ENCODE measurements at places on chromosomes 5 and 9.

- H3K27me3 ChIP-seq = no peaks in the 10 kb centered on the region
- H3K27ac ChIP-seq = no peak overlapping the region
- no peak for DNase-seq
- H3K4me1 ChIP-seq = peaks cover 61% of the 10 kb centered on the region
- no peaks in the 10 kb centered on the region for H3K36me3 ChIP-seq
- H3K4me3 ChIP-seq = no peak overlapping the region
Observed at GRCh38 chr5:157611571-157612476, 36.2 kb upstream of the ADAM19 start.

- peaks cover 43% of the 10 kb centered on the region for H3K4me1 ChIP-seq
- no peak for DNase-seq
- H3K4me3 ChIP-seq = no peak overlapping the region
- H3K36me3 ChIP-seq = peaks cover 34% of the 10 kb centered on the region
- no peaks in the 10 kb centered on the region for H3K27me3 ChIP-seq
Observed at GRCh38 chr9:37212435-37212834, 92.1 kb downstream of the ZCCHC7 start.

DNA sequence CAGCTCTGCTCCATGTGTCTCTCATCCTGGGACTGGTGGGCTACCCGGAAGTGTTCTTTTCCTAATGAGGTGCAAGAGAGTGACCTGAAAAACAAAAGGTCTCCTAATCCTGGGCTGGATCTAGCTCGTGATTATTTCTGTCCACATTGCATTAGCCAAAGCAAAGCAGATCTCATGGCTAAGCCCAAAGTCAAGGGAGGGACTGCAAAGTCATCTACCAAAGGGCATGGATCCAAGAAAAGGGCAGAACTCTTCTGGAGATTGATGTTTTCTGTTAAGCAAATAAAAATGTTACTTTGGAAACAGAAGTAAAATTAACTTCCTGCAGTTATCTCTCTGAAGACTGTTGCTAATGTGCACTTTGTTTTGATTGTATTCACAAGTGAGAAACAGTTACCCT is 225.2 kb downstream of the CFAP90 start:
- H3K4me1 ChIP-seq = no peaks in the 10 kb centered on the region
- no peak overlapping the region for H3K4me3 ChIP-seq
- no peaks in the 10 kb centered on the region for H3K36me3 ChIP-seq

GRCh38 chr5:1031306-1031959 is 22.8 kb downstream of the NKD2 start:
- no peak for DNase-seq
- H3K4me3 ChIP-seq = no peak overlapping the region
- no peaks in the 10 kb centered on the region for H3K4me1 ChIP-seq
- no peaks in the 10 kb centered on the region for H3K36me3 ChIP-seq
- no peak overlapping the region for H3K27ac ChIP-seq

DNA sequence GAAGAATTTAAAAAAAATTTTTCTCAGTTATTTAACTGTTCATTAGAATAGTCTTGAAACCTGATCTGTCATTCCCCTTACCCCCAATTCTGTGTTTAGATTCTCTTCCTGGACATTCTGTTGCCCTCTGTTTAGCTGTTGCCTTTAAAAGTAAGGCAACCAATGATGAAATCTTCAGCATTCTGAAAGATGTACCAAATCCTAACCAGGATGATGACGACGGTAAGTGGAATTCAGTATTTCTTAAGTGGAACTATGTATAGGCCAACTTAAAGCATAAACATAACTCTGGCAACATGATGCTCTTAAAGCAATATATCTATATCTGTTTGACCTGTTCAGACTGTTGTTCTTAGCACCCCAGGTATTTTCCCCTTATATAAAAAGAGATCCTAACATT is 27.2 kb downstream of the NCBP1 start:
- H3K4me3 ChIP-seq = no peak overlapping the region
- H3K4me1 ChIP-seq = peaks cover 26% of the 10 kb centered on the region
- peaks cover 98% of the 10 kb centered on the region for H3K36me3 ChIP-seq
- H3K27me3 ChIP-seq = no peaks in the 10 kb centered on the region
- no peak for DNase-seq

DNA sequence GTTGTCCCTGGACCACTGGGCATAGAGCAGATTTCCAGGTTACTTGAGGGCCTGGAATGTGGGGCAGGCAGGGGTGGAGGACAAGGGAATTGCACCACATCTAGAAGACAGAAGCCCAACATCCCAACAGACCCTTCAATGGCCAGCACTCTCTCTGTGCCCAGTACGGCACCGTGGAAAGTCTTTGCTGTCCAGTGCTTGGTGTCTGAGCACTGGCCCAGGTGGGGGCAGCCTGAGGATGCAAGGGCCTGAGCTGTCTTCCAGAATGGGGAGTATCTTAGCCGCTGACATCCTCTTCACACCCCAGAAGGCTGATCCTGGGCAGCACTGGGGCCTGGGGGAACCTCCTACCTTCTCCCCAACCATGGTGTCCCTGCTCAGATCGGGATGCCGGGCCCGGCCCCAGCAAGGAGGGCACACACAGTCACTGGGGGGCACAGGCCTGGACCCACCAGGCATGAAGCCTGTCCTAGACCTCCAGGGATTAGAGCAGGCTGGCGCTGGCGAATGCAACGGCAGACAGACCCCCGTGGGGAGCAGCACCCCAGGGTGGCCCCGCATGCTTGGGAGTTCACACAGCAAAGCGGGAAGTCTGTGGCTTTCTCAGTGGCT is 40.6 kb upstream of the OLFM1 start:
- H3K27ac ChIP-seq = no peak overlapping the region
- peaks cover 48% of the 10 kb centered on the region for H3K27me3 ChIP-seq
- no peaks in the 10 kb centered on the region for H3K4me1 ChIP-seq

- H3K4me1 ChIP-seq = peaks cover 19% of the 10 kb centered on the region
- no peaks in the 10 kb centered on the region for H3K36me3 ChIP-seq
- H3K27me3 ChIP-seq = peaks cover 63% of the 10 kb centered on the region
- no peak overlapping the region for H3K4me3 ChIP-seq
- no peak overlapping the region for H3K27ac ChIP-seq
- DNase-seq = peak; percentile 82
Observed at GRCh38 chr9:92138157-92138959, 23.1 kb upstream of the SPTLC1 start.

- peaks cover 49% of the 10 kb centered on the region for H3K36me3 ChIP-seq
- H3K4me1 ChIP-seq = peaks cover 59% of the 10 kb centered on the region
- no peak for DNase-seq
- peak overlapping the region; percentile 95 for H3K27ac ChIP-seq
- H3K4me3 ChIP-seq = peak overlapping the region; percentile 92
Observed at GRCh38 chr9:97695995-97696802, 941 bp downstream of the XPA start.

- no peaks in the 10 kb centered on the region for H3K27me3 ChIP-seq
- H3K4me1 ChIP-seq = peaks cover 70% of the 10 kb centered on the region
- DNase-seq = no peak
- peaks cover 30% of the 10 kb centered on the region for H3K36me3 ChIP-seq
- no peak overlapping the region for H3K27ac ChIP-seq
- H3K4me3 ChIP-seq = no peak overlapping the region
Observed at GRCh38 chr5:123545506-123545905, 33.5 kb downstream of the CSNK1G3 start.

DNA sequence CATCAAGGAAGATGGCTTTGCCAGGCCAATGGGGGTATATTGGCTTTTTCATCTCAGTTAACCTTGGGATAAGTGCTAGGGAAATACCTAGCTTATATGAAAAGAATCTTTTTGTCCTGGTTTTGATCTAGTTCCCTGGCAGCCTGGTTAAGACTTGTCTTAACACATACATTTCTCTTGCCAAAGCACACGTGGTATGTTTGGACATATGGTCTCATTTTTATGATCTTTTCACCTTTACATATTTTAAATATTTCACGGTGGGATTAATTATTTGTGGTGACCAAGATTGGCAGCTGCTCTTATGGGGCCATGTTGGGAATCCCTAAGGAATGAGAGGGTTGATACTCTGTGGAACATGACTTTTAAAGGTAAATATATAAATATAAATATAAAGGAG is 312.5 kb downstream of the NPR3 start:
- H3K4me3 ChIP-seq = no peak overlapping the region
- H3K36me3 ChIP-seq = no peaks in the 10 kb centered on the region
- no peaks in the 10 kb centered on the region for H3K4me1 ChIP-seq
- H3K27me3 ChIP-seq = no peaks in the 10 kb centered on the region

- no peak overlapping the region for H3K4me3 ChIP-seq
- no peaks in the 10 kb centered on the region for H3K36me3 ChIP-seq
- H3K4me1 ChIP-seq = no peaks in the 10 kb centered on the region
- DNase-seq = no peak
- H3K27me3 ChIP-seq = no peaks in the 10 kb centered on the region
Observed at GRCh38 chr9:111789881-111790280, 4.9 kb downstream of the SHOC1 start.

DNA sequence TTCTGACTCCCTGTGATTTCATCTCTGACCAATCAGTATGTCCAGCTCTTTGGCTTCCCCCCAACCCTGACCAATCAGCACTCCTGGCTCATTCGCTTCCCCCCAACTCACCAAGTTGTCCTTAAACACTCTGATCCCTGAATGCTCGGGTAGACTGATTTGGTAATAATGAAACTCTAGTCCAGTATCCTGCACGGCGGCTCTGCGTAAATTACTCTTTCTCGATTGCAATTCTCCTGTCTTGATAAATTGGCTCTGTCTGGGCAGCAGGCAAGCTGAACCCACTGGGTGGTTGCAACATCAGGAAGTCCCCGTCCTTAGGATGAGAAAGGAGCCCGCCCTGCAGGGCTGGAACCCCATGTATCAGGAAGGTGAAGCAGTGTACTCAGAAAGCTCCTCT is 10.4 kb downstream of the FCN2 start:
- H3K27me3 ChIP-seq = peaks cover 35% of the 10 kb centered on the region
- no peaks in the 10 kb centered on the region for H3K36me3 ChIP-seq
- H3K4me1 ChIP-seq = no peaks in the 10 kb centered on the region
- DNase-seq = no peak
- no peak overlapping the region for H3K4me3 ChIP-seq

DNA sequence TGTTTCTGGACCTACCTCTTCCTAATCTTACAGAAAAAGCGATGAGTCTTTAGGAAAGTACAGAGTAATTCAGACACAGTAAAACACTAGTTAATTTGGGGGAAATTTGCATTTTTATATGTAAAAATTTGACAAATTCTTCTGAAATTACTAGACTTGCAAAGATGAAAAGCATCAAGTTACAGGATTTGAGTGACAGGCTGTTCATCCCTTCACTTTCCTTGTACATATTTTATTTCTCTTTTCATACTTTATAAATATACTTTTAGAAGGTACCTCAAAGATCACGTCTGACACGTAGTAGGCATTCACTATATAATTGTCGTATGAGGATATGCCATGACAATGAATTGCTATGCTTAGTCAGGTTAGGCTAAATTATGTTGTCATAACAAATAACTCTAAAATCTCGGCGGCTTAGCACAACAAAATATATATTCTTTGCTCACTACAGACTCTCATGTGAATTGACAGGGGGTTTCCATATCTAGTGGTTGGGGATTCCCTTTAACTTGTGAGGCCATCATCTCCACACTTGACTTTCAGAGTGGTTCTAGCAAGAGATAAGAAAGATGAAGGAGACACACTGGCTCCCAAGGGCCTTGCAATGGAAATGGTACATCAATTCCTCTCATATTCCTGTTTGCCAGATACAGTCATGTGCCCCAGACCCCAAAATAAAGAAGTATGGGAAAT is 154.1 kb upstream of the TUT7 start:
- DNase-seq = no peak
- no peak overlapping the region for H3K4me3 ChIP-seq
- no peaks in the 10 kb centered on the region for H3K4me1 ChIP-seq
- no peaks in the 10 kb centered on the region for H3K36me3 ChIP-seq
- H3K27me3 ChIP-seq = peaks cover 25% of the 10 kb centered on the region

- no peak overlapping the region for H3K4me3 ChIP-seq
- no peaks in the 10 kb centered on the region for H3K36me3 ChIP-seq
- DNase-seq = no peak
- no peaks in the 10 kb centered on the region for H3K4me1 ChIP-seq
- H3K27me3 ChIP-seq = peaks cover 3% of the 10 kb centered on the region
Observed at GRCh38 chr5:122263352-122264030, 48.5 kb upstream of the SNCAIP start.

DNA sequence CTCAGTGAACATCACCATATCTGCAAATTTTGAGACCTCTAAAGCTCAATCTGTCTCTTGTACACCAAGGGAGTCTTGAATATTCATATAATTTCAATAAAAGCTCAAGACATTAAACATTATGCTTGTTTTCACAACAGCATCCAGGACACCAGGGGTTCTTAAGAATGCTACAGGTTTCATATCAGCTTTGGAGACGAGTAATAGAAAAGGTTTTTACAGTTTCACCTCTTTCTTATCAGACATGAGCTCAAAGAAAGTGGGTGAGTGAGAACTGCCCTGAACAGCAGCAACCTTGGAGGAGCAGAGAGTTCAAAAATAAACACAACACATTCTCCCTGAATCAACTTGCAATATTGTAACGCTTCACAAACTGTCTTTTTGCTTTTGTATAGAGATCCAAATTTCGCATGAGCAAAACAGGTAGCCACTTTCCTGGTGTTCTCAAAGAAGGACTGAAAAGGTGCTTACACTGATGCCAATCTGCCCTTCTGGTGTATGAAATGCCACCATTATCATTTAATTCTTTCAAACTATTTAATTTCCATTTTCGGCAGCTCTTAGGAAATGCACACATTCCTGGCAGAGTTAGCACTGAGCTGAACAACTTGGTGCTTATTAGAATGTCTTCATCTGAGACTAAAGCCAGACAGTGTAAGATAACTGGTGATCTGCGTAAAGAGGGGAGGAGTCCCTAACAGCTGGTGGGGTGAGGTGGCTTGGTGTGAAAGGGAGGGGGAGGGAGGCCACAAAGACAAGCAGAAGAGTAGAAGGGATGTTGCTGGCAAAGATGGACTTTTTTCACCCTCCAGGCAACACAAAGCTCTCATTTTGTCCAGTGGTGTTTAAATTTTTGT is 535.3 kb downstream of the PDE4D start:
- DNase-seq = no peak
- no peaks in the 10 kb centered on the region for H3K36me3 ChIP-seq
- peaks cover 26% of the 10 kb centered on the region for H3K27me3 ChIP-seq
- H3K4me1 ChIP-seq = peaks cover 2% of the 10 kb centered on the region
- H3K27ac ChIP-seq = no peak overlapping the region

DNA sequence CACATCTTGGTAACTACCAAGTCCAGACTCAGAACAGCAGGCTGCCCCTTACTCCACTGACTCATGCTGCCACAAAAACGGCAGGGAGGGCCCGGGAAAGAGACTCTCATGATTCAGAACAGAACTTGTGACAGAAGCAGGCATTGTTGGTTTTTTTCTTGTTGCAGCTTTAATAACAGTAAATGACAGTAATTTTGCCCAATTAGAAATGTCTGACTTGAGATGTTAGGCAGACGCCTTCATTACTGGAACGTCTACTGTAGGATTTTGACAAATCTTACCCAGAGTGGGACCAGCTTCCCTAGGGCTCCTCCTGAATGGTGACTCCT is 77.9 kb downstream of the SEMA5A start:
- H3K4me1 ChIP-seq = no peaks in the 10 kb centered on the region
- H3K4me3 ChIP-seq = no peak overlapping the region
- H3K27ac ChIP-seq = no peak overlapping the region
- no peaks in the 10 kb centered on the region for H3K27me3 ChIP-seq
- no peaks in the 10 kb centered on the region for H3K36me3 ChIP-seq

- H3K27ac ChIP-seq = peak overlapping the region; percentile 79
- peak overlapping the region; percentile 67 for H3K4me3 ChIP-seq
- no peaks in the 10 kb centered on the region for H3K27me3 ChIP-seq
- H3K36me3 ChIP-seq = peaks cover 14% of the 10 kb centered on the region
- peaks cover 19% of the 10 kb centered on the region for H3K4me1 ChIP-seq
- DNase-seq = peak; percentile 88
Observed at GRCh38 chr5:157651623-157652376, 438 bp downstream of the SOX30 start.

Measured in activated T-cell treated with anti-CD3 and anti-CD28 coated beads, Interleukin-2, amount 50 U/mL, for 24 hours (primary cell).